ENCODE measurements at places on chromosomes 2 and 18. TPM values are rescaled to one million over a fixed set of nuclear protein-coding genes. Genes with fewer than 3 reads are reported as not detected.

PGAP1 gene
- total RNA-seq = 0.74 TPM

DNA sequence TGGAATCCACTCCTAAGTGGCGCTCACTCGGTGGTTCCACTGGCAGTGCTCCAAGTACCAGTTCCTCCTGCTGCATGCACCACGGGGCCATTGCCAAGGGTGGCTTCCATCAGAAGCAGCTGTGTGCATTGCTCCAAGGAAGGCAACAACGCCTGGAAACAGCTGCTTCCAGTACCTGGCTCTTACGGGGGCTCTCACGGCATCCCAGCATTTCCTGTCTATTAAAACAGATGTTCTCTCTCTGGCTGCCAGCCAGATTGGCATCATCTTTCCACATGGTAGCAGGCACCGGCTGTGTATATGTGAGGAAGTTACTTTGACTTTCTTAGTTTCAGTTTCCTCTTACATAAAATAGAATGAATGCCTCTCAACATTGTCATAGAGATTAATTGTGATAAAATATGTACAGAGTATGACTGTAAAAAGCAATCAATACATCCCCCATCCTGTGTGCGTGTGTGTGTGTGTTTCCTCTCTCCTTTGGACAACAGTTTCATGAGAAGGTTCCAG is 84.9 kb downstream of the CMPK2 start:
- H3K27me3 ChIP-seq = peaks cover 13% of the 10 kb centered on the region
- no peaks in the 10 kb centered on the region for H3K4me1 ChIP-seq
- H3K27ac ChIP-seq = no peak overlapping the region
- no peaks in the 10 kb centered on the region for H3K36me3 ChIP-seq
- no peak for DNase-seq

- H3K27ac ChIP-seq = no peak overlapping the region
- H3K4me1 ChIP-seq = no peaks in the 10 kb centered on the region
- DNase-seq = no peak
- no peaks in the 10 kb centered on the region for H3K27me3 ChIP-seq
Observed at GRCh38 chr18:53796040-53796729, 428.3 kb downstream of the MBD2 start.

GRCh38 chr2:20257411-20257810 is 32.5 kb upstream of the SDC1 start:
- no peaks in the 10 kb centered on the region for H3K4me1 ChIP-seq
- H3K27ac ChIP-seq = no peak overlapping the region
- H3K4me3 ChIP-seq = no peak overlapping the region
- no peaks in the 10 kb centered on the region for H3K27me3 ChIP-seq
- no peak for DNase-seq
- peaks cover 82% of the 10 kb centered on the region for H3K36me3 ChIP-seq
